ENCODE measurements at places on chromosomes 1 and 21.
A peak's percentile ranks its signal among the peaks of the same experiment; 100 is the strongest.

DNA sequence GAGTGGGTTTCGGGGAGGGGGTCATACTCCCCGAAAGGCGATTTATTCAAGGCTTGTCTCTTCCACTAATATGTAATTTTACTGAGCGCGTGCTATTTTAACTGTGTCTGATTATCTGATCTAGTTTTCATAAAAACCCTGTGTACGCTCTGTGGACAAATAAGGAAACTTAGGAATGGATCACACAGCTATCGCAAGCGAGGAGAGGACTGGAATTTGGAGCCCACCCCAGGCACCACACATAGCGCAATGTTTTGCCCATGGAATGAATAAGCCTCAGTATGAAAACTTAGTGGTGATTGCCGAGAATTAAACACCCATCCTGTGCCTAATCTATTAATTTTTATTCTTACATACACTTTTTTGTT is 9.8 kb upstream of the RAB42 start:
- no peak for DNase-seq

DNA sequence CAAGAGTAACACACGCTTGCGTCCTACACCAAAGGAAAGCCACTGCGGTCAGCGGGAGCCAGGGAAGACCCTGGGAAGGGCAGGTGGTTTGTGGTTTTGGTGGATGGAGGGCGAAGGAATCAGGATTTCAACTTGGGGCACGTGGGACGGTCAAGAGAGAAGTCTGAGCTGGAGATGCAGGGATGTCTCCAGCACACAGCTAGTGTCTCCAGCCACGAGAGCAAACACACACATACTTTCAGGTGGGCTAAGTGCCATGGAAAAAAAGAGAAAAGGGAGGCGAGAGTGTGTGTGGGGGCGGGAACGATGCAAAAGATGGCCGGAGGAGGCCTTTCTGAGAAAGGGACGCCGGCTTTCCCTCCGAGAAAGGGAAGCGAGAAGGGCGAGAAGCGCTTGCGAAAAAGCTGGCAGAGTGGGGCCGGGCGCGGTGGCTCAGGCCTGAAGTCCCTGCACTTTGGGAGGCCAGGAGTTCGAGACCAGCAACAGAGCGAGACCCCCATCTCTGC is 1.4 kb upstream of the SRRM1 start:
- DNase-seq: peak; percentile 51

DNA sequence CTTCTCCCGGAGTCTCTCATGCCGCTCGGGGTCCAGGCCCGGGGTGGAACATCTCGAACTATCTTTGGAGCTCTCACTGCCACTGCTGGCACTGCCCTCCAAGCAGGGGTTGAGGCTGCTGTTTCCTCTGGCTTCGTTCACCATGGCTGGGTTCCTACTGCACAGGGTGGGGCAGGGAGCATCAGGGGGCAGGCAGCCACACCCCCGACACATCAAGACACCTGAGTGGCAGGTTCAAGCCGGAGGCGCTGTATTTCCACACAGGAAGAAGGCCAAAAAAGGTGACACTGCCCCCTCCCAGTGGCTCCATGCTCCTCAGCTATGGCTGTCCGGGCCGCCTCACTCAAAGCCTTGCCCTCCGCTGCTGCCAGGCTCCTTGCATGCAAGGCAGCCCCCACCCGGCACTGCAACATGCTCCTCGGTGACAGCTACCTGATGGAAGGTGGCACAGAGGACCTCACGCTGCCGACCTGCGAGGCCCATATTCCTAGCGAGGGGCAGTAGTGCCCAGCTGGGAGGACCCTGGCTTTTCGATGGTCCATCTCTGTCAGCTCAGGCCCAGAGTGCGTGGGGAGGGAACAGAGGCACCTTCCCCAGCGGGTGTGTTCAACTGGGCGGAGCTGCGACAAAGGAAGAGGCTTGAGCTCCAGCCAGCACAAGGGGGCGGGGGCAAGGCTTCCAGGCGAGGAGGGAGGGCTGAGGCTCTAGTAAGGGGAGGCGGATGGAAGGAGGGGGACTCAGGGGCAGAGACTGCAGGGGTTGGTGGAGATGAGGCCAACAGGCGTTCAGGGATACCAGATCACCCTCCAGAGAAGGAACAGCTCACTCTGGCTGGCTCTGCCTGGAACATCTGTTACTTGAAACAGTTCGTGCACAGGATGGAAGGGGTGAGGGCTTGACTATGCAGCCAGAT is 2.5 kb downstream of the MTHFR start:
- peak; percentile 95 for DNase-seq

GRCh38 chr1:231743966-231744365 is 117.4 kb downstream of the DISC1 start:
- no peak for DNase-seq

- DNase-seq: no peak
Measured at GRCh38 chr1:27559466-27560030, 44.4 kb downstream of the AHDC1 start.

- no peak for DNase-seq
Measured at GRCh38 chr1:5690898-5691297, 301.3 kb downstream of the NPHP4 start.

DNA sequence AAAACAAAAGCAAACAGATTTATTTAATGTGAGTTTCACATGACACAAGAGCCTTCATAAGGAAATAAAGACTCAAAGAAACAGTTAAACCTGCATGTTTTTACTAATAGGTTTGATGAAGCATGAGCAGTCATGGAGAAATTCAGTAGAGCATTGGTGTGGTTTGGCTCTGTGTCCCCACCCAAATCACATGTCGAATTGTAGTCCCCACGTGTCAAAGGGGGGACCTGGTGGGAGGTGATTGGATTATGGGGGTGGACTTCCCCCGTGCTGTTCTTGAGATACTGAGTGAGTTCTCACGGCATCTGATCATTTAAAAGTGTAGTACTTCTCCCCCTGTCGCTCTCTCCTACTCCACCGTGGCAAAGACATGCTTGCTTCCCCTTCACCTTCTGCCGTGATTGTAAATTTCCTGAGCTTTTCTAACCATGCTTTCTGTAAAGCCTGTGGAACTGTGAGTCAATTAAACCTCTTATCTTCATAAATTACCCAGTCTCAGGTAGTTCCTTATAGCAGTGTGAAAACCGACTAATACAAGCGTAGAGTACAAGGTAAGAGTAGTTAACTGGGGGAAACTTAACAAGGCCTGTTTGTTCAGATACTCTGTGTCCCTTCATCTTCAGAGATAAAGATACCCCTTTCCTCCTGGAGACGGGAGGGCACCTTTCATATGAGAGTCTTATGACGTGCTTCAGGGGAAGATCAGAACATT is 354.8 kb downstream of the SIPA1L2 start:
- DNase-seq: no peak

GRCh38 chr21:45152265-45152746 is 77.9 kb downstream of the ADARB1 start:
- no peak for DNase-seq

GRCh38 chr1:66937529-66938234 is 12.9 kb downstream of the MIER1 start:
- no peak for DNase-seq

GRCh38 chr1:181126871-181127587 is 38.5 kb downstream of the IER5 start:
- DNase-seq: no peak

DNA sequence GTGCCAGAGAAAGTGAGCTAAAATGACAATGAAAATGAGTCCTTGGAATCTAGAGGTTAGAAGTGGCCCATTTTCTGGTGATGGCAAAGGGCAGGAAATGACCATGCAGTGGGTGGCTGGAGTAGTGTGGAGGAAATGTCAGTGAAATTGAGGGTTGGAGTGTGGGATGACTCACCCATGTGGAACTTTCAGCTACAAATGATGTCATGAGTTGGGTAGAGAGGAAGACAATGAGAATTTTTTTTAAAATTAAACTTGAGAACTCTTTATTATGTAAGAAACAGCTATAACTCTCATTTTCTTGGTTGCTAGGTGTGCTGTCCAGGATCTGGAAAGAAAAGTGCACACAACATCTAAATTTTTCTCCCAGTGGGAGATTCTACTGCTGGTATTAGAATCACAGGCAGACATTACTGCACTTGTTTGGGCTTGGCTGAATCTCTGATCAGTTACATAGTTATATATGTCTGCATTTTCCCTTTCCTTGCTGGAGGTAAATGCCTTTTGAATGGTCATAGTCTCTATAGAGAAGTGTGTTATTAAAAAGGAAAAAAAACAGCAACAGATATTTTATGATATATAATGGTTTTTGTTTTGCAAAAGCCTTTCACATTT is 56.8 kb upstream of the GNG12 start:
- no peak for DNase-seq

DNA sequence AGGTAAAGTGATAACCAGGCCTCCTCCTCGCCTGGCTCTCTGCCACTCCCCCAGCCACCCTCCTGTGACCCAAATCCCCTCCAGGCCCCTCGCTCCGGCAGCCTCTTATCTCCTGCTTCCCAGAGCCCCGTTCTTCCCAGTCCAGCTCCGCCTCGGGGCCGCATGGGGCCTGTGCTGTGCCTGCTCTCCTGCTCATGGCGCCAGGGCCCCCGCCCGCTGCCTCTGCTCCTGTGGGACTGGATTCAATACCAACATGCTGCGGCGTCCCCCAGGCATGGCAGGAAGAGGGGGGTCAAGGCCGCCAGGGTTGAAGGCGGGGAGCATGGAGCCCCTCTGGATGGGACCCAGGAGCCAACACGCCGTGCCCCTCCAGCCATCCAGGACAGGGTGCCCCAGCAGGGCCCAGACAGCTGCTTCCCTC is 213.0 kb upstream of the VAMP3 start:
- DNase-seq: no peak

DNA sequence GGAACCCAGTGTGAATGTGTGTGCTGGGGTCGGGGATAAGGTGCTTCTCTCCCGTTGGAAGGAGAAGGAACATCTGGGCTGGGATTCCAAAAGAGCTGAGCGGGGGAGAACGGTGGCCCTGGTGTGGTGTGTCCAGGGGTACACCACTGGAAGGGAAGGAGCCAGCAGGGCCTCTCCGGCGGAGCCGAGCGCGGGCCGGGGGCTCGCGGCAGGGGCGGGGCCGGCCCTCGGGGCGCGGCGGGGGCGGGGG is 231 bp upstream of the RPS6KA1 start:
- no peak for DNase-seq

DNA sequence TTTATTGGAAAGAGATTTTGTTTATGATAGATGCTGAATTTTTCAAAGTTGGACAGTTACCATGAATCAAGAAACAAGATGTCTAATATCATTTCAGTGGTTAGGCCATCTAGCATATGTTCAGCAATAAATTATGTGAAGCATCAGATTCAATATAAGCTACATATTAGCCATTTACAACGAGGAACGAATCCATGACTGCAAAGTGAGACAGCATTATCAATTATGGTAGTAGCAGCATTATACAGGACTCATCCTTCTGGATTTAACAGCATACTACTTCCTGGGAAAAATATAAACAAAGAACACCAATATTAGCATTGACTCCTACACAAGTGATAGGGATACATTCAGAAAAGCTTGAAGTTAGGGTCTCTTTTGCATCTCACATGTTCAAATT is 59.1 kb downstream of the LRRC53 start:
- no peak for DNase-seq

GRCh38 chr1:167995038-167995437 is 58.2 kb upstream of the MPC2 start:
- no peak for DNase-seq

DNA sequence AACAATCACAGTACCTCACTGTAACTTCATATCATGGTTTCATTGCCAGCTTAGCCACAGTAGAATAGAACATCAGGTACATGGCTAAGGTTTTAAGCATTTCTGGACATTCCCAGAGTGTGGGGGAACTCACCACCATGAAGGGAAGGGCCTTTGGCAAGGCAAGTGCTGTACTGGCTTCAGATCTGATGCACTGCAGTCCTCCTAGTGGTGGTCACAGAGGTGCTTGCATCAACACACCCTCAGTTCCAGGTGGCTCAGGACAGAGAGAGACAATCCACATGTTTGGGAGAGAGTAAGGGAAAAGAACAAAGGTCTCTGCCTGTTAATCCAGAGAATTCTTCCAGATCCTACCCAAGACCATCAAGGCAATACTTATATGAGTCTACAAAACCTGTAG is 528.4 kb upstream of the RGS18 start:
- DNase-seq: no peak

DNA sequence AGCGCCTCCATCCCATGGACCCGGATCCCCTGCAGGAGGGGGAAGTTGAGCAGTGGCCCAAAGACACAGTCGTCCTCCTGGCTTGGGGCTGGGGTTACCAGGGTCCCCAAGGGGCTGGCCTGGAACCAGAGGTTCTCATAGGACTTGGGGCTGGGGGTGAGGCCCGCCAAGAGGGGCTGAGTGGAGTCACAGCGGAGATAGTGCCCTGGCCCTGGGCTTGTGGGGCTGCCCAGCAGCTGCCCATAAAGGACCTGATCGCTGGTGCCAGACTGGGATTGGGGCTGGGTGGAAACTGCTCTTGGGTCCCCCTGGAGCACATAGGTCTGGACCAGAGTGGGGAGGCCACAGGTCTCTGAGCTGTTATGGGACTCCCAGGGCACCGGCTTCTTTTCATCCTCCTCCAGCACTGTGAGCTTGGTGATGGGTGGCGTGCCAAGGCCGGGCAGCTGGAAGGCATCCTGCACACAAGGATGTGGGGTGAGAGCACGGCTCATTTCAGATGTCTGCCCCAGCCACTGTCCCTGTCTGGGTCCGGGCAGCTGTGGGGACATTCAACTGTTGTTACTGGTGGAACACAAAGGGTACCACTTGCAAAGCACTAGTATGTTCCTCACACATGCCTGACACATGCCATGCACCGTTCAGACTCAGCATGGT is 2.3 kb upstream of the MRPS15 start:
- DNase-seq: no peak
